Dermis microvascular lymphatic vessel endothelial cell (primary cell): ENCODE measurements at places on chromosomes 11 and 22. TPM values are rescaled to one million over a fixed set of nuclear protein-coding genes. Genes with fewer than 3 reads are reported as not detected.
A peak's percentile ranks its signal among the peaks of the same experiment; 100 is the strongest.

DNA sequence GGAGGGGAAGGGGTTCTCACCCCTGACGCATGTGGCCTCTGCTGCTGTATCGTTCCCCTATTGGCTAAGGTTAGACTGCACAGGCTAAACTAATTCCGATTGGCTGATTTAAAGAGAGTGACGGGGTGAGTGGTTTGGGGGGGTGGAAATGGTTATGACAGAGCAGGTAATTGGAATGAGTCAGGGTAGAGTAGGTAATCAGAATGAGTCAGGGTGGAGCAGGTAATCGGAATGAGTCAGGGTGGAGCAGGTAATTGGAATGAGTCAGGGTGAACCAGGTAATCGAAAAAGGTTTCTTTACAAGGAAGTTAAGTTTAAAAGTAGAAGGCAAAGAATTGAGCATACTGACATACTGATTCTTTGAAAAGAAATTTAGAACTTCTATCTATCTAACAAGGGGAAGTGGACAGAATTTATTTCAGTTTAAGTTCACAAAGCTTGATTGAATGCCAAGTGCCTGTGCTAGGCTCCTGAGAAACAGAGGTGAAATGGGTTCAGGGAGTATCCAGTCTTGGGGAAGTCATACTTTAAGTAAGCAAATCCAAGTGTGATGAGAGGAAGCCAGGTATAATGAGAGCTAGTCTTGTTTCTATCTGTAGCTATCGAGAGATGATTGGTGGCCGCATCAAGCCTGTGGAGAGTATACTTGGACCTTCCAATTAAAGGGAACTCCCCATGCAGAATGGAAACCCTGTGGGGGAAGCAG lies 58.0 kb downstream of the C11orf91 start:
- no peak for DNase-seq

- no peak for DNase-seq
Observed at GRCh38 chr11:8759634-8760033, 77.0 kb downstream of the RPL27A start.

- DNase-seq = no peak
Observed at GRCh38 chr11:21653951-21654421, 538.9 kb upstream of the ANO5 start.

- peak; percentile 74 for DNase-seq
Observed at GRCh38 chr11:67262731-67263675, 3.3 kb upstream of the GRK2 start.

DNA sequence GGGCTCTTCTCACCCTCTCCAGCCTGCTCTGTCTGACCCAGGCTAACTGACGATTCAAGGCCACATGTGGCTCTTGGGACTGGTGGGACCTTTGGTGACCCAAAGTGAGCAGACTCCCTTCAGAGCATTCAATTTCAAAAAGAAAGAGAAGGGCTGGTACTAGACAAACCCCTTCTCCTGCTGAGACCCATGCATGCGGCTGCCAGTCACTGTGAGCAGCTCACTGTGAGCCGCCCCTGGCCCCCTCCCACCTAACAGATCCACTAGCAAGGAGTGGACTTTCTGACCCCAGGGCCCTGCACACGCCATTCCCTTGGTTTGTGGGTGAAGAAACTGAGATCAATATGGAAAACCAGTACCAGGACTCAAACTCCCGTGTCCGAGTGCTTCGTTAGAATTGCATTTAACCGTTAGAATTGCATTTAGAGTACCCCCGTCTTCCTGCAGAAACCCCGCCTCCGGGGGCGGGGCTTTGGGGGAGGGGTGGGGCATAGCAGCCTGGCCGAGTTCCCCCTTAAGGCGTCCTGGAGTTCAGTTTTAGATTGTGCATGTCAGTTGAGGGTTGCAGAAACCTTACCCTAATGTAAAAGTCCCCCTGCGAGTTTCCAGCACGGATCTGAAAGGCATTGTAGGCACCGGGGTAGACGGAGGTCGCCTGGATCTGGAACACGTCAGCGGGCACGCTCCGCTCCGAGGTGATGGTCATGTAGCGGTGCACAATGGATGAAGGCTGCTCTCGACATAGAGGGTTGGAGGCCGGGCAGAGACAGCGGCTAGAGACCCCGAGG lies 5.1 kb downstream of the EFEMP2 start:
- no peak for DNase-seq

DNA sequence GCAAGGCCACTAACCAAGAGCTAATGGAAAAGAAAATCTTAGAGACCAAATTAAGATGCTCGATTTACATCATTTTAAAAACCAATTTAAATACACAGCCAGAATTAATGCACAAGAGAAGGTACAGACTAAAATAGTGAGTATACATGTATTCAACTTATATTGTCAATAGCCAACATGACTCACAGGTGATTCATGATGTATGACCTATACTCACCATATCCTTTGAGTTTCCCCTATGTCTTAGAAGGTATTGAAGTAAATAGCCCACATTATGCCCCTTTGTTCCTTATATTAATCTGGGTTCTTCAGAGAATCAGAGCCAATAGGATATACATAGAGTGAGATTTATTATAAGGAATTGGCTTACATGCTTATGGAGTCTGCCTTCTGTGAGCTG lies 97.5 kb upstream of the ANO3 start:
- DNase-seq = peak; percentile 39

DNA sequence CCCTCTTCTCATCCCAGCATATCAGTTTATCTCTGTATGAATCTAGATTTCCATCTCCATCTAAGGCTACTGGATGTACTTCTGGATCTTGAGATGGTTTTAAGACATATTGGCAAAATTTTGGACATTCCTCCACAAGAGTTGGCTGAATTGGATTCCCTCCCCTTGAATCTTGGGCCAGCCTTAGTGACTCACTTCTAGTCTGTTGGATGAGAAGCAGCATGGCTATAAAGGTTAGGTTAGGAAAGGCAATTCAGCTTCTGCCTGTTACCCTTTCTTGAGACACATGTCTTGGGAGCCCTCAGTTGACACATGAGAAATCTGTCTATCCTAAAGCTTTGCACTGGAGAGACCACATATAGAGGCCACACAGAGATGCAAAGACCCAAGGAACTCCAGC lies 73.0 kb upstream of the PGR start:
- no peak for DNase-seq

Gene SLC22A6
- total RNA-seq = not detected in 2 replicates
